Activated CD4-positive, alpha-beta T cell treated with anti-CD3 and anti-CD28 coated beads, Interleukin-2, Interleukin-6, amounts not matched to agents 100 ng/mL and 50 ng/mL, durations not matched to agents 16 hours and 8 hours (primary cell): ENCODE measurements at places on chromosomes 6 and 20.

DNA sequence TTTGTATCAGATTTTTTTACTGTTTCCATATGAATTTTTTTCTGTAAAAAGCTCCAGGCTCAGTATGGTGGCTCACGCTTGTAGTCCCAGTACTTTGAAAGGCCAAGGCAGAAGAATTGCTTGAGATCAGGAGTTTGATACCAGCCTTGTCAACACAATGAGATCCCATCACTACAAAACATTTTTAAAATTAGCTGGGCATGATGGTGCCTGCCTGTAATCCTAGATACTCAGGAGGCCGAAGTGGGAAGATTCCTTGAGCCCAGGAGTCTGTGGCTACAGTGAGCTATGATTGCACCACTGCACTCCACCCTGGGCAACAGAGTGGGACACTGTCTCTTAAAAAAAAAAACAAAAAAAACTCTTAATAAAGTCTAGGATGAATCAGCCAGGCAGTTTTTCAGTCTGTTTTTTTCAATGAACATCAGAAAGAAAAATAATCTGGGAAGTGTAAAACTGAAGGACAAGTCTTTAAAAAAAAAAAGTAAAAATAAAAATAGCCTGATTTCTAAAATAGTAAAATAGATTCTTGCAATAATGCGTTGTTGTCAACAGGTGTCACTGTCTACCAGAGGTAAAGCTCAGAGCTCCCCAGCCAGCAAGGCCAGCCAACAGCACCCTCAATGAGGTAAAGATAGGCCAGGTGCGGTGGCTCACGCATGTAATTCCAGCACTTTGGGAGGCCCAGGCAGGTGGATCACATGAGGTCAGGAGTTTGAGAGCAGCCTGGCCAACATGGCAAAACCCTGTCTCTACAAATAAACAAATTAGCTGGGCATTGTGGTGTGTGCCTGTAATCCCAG lies 9.3 kb upstream of the ATG5 start:
- peak; percentile 64 for DNase-seq

DNA sequence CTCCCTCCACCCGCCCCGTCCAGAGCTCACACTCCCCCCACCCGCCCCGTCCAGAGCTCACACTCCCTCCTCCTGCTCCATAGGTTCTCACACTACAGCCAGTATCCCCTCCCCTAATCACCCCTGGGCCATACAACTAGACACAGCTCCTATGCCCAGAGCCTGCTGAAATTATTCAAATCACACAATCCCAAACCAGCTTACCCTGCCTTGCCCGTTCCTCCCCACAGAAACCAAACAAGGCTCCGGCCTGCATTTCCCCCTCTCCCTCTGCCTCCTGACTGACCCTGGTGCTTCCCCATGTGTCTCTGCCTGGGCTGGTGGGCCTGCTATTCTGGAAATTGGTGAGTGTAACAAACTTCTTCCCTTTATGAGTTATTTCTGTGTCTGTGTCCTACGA lies 18.6 kb downstream of the SLC2A4RG start:
- no peak for DNase-seq

GRCh38 chr6:36604090-36605060 lies 10.2 kb downstream of the SRSF3 start:
- DNase-seq: no peak

DNA sequence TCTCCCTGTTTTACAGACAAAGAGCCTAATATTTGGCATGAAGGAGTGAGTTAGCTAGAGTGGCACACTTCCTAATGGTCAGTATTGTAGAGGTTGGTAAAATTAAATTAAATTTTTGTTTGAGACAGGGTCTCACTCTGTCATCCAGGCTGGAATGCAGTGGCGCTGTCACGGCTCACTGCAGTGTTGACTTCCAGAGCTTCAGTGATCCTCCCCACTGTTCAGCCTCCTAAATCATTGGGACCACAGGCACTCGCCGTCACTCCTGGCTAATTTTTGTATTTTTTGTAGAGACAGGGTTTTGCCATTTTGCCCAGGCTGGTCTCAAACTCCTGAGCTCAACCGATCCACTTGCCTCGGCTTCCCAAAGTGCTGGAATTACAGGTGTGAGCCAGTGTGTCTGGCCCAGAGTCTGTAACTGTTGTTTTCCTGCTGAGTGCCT lies 70.9 kb downstream of the SCAND1 start:
- no peak for DNase-seq

DNA sequence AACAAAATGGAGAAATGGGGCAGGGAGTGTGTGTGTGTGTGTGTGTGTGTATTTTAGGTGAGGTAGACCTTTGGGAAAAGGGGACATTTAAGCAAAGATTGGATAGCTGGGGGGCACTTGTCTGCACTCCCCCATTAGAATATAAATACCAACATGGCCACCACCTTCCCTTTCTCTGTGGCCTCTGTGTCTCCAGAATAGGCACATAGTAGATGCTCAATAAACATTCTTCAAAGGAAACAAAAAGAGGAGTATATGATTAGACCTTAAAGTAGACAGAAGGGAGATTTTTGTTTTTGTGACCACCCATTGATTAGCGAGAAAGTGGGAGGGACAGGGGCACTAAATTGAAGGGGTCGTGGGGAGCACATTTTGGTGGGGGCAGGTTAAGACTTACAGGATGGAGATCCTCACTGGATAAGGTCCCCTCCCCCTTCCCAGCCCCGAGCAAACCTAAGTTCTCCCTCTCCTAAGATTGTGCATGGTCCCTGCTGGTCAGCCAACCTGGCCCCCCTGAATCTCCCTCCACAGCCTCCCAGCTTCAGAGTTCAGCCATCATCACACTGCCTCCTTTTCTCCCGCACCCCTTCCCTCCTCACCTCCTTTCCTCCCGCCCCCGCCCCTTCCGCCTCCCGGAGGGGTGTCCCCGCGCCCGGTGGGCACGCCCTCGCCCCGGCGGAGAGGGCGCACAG lies 514 bp upstream of the TSHZ2 start:
- DNase-seq: no peak

- no peak for DNase-seq
Measured at GRCh38 chr6:37074053-37074827, 68.8 kb downstream of the FGD2 start.

DNA sequence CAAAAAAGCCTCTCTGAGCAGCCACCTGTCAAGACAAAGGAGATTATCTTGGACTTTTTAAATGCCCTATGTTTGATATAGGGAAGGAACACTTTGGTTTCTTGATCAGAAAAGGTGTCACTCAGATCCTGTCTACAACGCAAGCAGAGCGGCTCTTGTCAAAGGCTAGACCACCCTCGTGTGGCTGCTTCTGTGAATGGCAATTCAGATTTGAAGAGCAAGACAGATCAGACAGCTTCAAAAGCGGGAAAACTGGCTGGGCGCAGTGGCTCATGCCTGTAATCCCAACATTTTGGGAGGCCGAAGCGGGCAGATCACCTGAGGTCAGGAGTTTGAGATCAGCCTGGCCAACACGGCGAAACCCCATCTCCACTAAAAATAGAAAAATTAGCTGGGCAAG lies 10.1 kb upstream of the NXT1 start:
- DNase-seq: peak; percentile 30

DNA sequence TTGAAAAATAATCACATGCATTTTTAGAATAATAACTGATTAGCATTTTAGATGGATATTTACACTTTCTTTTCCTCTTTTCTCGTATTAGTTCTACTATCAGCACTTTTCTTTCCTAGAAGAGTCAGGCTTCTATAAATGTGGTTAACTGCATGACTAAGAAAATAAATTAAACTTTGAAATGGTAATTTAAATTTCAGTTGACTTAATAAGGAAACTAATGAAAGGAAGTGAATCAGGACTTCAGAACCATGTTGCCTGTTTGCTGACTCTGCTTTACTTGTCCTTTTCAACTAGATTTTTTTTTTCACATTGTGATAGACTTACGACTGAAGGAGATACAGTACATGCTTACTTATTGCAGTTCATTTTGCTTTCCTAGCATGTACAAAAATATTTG lies 1258.2 kb upstream of the EYS start:
- DNase-seq: no peak

DNA sequence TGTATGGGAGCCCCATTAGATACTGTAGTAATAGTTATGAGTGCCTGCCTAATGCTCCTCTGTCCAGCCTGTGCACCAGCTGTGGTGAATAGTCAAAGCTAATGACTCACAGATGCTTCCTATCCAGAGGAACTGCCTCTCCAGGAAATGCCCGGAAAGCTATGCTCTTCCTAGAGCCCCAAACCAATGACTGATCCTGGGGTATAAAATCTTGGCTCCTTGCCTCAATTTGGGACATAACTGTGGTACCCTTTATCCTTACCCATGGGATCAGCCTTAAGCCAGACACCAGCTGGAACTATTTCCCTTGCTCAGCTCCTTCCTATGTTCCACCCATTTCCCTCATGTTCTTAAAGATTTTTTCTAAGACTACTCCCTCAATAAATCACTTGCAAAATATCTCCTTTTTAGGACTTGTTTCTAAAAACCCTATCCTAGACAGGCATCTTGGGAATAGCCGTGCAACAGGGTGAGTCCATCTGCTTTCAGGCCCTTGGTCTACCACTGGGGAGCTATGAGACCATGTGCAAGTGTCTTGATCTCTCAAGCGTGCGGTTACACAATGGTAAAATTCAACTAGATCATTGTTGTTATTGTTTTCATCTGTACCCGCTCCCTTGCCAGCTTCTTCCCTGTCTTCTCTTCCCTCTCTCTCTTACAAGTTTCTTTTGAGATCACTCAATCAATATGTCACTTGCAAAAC lies 283.7 kb downstream of the BTBD3 start:
- no peak for DNase-seq

DNA sequence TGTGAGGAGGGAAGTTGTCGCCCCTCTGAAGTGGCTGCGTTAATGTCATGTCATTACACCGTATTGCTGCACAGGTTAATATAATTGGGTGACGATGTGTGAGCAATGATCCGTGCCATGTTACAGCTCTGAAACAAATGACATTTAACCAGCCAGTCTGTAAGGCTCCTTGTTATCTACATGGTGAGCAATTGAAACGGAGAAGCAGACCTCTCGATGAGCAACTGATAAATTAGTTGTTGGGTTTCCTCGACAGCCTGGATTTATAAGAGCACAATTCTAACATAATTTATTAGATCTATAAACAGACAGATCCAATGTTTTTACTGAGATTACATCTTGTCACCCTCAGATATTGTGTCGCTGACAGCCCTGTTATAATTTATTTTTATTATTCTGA lies 49.9 kb upstream of the MAFB start:
- no peak for DNase-seq

DNA sequence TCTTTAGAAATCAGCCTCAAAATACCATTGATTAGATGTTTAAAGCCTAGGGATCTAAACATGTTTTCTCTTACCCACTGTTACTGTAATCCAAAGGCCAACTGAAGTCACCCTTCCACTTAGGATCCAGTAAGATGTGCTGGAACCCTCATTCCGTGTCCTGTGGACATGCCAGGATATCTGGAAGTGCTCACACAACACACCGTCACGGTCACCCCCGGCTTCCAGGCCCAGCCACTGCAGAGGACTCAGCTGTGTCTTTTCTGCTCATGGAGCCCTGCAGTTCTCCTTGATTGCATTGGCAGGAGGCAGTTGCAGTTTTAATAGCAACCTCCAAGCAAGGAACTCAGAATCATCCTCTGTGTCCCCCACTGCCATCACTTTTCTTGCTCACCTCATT lies 93.3 kb downstream of the CAP2 start:
- no peak for DNase-seq

- no peak for DNase-seq
Measured at GRCh38 chr20:63708301-63709148, 686 bp downstream of the ZGPAT start.

GRCh38 chr6:125818772-125819260 lies 28.1 kb downstream of the NCOA7 start:
- no peak for DNase-seq

DNA sequence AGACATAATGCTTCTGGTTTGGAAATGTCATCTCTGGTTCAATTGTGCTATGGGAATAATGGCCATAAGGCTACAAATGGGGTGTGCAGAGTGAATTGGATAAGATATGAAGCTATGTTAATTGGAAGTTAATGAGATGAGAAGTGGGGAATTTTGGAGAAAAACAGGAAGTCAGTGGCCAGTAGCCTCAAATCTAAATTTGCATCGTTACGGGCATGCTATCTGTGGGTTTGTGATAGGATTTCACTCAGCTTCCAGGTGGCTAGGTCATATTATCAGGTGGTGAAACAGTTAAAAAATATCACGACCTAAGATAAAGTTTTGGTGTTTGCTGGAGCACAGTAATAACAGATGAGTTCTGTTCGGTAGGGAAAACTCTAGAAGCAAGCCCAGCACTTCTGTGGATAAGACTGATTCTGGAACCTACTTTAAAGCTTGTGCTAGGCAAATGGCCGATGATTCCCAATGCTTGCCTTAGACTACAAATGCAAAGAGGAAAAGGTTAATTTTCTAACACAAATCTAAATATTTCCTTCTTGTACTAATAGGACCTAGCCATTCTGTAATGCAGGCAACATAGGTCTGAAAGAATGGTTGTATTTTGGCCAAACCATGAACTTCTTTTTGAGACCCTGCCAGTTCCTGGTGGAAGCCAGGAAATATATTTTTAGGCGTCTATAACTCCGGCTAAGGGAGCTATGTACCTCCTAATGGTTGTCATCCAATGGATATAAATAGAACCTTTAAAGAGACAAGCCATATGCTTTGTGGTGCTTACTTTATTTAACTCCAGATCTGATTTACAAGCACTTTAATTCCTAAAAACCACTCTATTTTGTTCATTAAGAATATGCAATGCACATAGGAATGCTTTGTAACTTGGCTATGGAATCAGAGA lies 111.0 kb downstream of the PLCB1 start:
- DNase-seq: no peak

- no peak for DNase-seq
Measured at GRCh38 chr6:53628354-53629119, 37.0 kb downstream of the KLHL31 start.

DNA sequence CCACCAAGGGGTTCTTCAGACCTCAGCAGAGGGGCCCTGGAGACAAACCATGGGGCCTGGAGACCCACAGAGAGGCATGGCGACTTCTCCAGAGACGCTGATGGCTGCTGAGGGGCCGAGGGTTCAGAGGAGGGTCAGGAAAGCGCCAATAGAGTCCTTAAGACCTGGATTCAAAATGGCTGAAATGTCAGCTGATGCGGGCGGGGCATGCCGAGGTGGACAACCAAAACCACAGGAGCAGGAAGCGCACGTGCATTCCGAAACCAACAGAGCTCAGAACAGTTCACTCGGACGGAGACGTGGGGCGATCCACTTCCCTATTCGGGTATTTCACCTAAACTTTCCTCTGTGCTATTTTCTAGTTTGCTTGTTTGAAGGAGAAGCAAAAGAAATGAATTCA lies 99.9 kb upstream of the RIN2 start:
- no peak for DNase-seq

GRCh38 chr6:13760307-13761304 lies 49.0 kb upstream of the RANBP9 start:
- DNase-seq: no peak

- no peak for DNase-seq
Measured at GRCh38 chr6:69792292-69792691, 4.5 kb downstream of the LMBRD1 start.
